Immature natural killer cell (primary cell): ENCODE measurements at places on chromosomes 2 and 18.

GRCh38 chr2:149849136-149849535, 261.6 kb upstream of the MMADHC start:
- DNase-seq: no peak

DNA sequence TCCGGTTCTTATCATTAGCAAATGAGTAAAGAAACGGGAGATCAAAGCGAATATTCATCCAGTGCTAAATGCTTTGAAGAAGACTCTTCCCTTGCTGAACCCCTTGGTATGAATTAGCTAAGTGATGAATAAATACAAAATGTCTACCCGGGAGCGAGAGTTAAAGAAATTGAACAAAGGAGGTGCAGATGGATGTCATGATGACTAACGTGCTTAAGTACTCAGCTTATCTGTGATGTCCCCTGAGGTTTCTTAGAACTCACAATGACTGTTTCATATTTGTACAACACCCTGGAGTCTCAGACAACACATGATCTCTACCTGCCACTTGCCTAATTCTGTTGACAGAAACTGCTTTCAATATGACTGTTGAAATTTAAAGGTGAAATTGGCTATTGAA, 148.5 kb downstream of the TMEM200C start:
- no peak for DNase-seq

GRCh38 chr18:10890022-10890421, 259.3 kb downstream of the PIEZO2 start:
- no peak for DNase-seq

- peak; percentile 15 for DNase-seq
These were observed 42.2 kb downstream of the HIBCH start for GRCh38 chr2:190277234-190278112.

GRCh38 chr18:71001597-71001996, 712.8 kb downstream of the SOCS6 start:
- DNase-seq: no peak

DNA sequence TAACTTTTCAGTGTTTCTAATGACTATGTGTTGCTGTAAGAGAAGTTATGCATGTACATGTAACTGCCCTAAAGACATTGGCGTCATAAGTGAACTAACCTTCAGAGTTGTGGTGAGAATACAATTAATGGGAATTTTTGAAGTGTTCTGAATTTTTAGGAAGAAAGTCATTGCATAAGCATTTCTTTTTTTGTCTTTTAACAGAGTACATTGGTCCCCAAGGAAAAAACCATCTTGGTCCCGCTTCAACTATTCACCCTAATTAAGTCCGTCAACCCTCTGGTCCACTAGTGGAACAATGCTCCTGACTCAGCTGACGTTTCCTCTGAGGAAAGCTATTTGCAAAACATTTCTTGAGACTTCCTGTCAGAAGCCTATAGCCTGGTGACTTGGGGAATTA, 41.1 kb upstream of the VIT start:
- no peak for DNase-seq

DNA sequence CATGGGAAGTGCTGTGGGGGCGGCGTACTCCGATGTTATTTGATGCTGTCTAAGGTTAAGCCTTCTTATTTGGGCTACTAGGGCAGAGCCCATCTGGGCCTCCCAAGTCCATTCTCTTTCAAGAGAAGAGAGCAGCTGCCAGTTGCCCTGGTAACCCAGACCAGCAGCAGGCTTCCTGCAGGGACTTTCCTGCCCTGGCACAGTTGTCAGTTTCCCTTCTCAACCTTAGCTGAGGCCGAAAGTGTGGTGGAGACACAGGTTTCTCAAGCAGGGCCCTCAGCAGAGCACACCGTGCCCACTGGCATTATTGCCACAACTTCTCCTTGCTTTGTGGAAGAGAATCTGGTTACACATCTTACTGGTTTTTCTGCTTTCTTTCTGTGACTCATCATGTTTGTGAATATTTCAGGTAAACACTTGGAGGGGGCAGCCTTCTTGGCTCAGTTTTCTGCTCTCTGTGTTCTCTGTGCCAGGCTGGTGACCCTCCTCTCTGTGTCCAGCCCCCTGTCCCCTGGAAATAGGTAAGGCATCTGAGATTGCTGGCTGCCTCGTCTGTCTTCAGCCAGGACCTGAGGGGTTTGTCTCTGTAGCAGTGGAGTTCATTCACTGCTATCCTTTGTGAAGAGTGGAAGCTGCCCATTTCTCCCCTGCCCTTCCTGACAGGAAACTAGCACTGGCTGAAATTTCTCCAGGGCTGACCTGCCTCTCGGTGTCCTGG, 111.0 kb downstream of the B3GNT2 start:
- peak; percentile 41 for DNase-seq

DNA sequence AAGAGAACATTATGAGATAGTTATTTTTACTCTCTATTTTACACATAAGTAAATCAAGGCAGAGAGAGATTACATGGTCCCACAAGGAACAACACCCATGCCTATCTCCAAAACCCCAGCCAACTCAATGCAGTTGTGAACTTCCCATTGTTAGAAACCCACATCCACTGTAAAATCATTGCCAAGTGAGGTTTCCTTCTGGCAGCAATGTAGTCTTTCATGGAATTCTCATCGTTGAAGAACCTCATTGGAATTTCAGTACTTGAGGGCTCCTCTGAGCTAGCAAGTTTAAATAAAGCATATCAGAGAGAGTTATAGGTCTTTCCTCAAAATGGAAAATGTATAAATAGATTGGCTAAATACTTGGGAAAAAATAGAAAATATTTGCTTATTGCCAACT, 105.2 kb downstream of the RAD51AP2 start:
- no peak for DNase-seq

GRCh38 chr2:73110168-73111072, 2.3 kb downstream of the RAB11FIP5 start:
- no peak for DNase-seq

DNA sequence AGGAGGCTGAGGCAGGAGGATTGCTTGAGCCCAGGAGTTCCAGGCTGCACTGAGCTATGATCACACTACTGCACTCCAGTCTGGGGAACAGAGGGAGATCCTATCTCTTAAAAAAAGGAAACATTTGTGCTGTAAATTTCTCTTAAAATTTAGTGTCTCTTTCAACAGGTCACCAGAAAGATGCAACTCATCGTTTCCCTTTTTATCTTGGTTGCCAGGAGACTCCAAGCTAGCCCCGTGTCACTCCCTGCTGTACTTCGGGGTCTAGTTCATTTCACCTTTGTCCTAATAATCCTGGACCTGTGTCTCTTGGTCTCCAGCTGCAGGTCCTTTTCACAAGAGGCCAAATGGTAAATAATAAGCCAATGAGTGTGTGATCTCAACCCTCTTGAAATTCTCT, 7.1 kb downstream of the HS1BP3 start:
- DNase-seq: no peak

GRCh38 chr18:48673853-48674721, 135.3 kb downstream of the CTIF start:
- no peak for DNase-seq

GRCh38 chr2:108587621-108588020, 53.4 kb downstream of the LIMS1 start:
- DNase-seq: no peak

- DNase-seq: no peak
These were observed 510.1 kb upstream of the SLC8A1 start for GRCh38 chr2:40962026-40962425.

DNA sequence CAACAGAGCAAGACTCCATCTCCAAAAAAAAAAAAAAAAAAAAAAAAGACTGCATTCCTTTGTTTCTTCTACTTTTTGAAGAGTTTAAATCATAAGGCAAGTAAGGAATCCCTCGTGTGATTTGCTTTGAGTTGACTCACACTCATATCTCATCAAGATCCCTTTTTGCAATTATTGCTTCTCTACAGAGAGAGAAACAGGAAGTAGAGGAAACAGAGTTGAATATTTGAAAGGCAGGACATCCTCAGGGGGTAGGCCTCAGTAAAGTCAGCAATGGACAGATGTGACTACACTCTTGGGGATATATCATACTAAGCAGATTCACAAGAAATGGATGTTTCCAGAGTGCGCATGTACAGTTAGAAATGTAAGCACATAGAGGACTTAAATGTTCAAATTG, 11.2 kb upstream of the EFR3B start:
- no peak for DNase-seq

DNA sequence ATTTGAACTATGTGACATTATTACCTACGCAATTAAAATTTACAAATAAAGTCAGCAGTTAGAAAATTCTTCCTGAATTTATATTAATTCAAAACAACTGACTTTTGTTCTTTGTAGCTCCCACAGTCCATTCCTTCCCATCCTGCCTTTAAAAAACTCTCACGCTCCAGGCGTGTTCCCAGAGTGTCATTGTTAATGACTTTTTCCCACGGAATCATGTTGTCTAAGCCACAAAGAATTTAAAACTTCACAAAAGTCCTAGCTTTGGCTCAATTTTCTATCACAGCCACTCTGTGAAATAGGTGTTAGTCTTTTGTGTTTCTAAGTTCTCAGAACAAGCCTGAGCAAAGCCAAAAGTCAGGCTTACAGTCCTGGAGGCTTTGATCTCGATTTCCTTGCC, 26.5 kb downstream of the SLC1A4 start:
- no peak for DNase-seq

DNA sequence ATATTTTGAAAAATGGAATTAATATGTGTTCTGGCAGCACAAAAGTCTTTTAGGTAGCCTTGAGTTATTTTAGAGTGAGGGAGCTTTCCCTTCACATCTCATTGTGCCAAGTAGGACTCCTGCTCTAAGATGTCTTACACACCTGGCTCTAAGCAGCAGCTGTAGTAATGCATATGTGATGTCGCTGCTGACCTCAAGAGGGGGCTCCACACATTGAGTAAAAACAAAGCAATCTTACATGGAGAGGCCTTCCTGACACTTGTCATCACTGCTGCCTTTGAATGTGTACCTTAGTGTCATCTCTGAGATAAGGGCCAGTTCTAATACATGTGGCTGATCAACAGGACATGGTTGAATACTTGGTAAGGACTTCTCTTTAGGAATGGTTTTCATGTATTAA, 75.8 kb downstream of the ACTR3 start:
- no peak for DNase-seq

DNA sequence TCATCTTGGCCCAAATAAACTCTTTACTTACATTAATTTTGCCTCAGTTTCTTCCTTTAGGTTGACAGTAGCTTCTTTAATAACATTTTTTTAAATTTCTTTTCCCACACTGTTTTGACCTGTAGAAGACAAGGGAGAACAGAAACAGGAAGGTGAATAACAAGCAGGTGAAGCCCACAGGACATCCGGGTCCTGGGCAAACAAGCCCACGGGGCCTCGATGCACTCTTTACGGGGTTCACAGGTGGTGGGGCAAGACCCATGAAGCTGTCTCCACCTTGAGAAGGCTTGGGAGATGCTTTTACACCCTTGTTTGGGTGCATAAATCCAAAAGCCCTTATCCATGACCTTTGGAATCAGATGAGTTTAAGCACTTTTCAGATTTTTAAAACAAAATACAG, 301.0 kb upstream of the MGAT5 start:
- no peak for DNase-seq

DNA sequence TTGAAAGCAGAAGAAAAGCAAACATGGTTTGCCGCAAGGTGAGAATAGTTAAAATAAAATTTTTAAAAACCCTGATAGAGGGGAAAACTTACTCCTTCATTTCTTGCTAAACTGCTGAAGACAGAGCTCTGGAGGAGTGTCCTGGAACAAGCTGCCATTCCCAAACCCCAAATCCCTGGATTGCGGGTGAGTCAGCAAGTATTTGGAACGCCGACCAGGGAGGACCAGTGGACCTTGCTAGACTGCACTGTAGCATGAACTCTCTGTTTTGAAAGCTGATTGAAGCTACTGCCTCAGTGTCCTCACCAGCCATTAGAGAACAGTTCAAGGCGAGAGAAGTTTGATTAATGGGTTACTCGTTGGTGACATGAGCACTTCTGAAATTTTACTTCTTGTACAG, 99.4 kb upstream of the RASGRP3 start:
- DNase-seq: no peak

GRCh38 chr2:206423147-206423546, 20.2 kb upstream of the ADAM23 start:
- DNase-seq: no peak

DNA sequence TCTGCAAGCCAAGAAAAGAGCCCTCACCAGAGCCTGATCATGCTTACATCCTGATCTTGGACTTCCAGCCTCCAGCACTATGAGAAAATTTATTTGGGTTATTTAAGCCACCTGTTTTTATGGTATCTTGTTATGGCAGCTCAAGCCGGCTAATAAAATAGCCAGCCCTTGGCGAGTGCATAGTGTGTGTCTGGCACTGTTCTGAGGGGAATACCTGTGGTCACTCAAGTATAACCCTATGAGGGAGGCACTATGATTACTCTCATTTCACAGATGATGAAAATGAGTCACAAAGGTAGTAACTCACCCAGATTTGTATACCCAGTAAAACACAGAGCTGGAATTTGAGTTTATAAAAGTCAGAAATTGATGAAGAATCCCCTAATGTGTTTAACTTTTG, 556.9 kb upstream of the SETBP1 start:
- DNase-seq: no peak

GRCh38 chr18:13028869-13029268, 37.7 kb downstream of the CEP192 start:
- no peak for DNase-seq

DNA sequence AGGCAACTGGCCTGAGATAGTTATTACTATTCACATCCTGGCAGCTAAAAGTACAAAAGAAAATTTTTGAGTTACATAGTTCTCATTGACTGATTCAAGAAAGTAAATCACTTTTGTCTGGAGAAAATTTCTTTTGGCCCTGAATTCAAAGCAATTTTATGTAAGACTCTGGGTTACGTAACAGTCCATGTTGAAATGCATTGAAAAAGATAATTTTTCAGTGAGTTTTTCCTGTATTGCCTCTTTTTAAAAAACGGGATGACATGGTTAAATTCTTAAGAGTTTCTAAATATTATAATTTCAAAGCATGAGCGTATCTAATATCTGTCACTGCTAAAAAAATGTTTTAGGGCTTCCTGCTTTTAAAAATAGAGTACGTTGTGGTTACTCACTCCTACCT, 72.7 kb downstream of the ANKRD12 start:
- DNase-seq: no peak

- DNase-seq: no peak
These were observed 709.0 kb upstream of the FAM98A start for GRCh38 chr2:34308140-34308539.

DNA sequence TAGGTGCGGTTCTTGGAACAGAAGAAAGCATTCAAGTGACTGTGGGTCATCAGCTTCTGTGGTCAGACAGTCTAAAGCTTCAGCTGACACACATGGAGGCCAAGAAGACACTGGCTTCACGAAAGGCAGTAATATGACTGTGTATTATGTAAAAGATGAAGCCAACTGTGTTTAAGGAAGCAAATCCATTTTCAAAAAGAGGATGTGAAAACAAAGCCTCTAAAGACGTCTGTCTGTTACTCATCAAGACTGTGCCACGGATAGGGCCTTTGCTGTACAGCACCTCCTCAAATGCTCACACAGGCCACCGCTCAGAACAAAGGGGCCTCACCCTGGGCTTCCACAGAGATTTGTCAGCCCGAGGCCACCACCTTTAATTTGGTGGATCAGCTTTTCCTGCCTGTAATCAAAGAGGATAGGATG, 21.1 kb upstream of the TMEM163 start:
- no peak for DNase-seq

- DNase-seq: no peak
These were observed 217.8 kb downstream of the SETBP1 start for GRCh38 chr18:44898498-44898897.

GRCh38 chr2:148541792-148542191, 102.8 kb upstream of the EPC2 start:
- no peak for DNase-seq
